Left renal pelvis (tissue), 4 donors: ENCODE measurements at places on chromosomes 3 and 15. TPM values are rescaled to one million over a fixed set of nuclear protein-coding genes. Genes with fewer than 3 reads are reported as not detected.

CACNA1D gene
- 12.2 TPM for polyA plus RNA-seq

IFT80 gene
- polyA plus RNA-seq = 68.8 TPM

DNAH12 gene
- polyA plus RNA-seq = 2.0 TPM

DNA sequence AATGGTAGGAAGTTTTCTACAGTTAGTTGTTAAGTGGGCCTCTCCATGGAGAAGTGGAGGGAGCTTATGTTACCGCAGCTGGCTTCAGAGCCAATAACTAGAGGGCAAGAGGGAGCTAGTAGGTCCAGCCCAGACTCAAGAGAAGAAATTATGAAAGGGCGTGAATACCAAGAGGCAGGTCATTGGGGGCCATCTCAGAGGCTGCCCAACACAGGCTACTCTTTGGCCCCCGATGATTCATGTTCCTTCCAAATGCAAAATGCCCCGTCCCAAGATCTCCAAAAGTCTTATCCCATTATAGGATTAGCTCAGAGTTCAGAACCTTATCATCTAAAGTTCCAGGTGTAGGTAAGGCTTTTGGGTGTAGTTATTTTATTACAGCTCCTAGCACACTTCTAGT is 94.5 kb downstream of the FNDC3B start:
- no peak for DNase-seq

DNA sequence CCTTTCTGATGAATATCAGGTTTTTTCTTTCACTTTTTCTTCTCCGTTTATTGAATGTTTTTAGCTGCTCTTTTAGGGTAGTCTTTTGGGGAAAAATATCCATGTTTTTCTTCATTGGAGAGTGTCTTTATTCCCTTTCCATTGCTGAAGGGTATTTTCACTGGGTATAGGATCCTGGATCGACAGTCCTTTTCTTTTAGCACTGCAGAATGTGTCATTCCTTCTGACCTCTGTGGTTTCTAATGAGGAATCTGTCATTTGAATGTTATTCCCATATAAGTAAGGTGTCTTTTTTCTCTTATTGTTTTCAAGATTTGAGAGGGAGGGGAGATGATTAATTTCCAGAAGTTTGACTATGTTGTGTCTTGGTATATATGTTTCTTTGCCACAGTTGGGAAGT is 96.8 kb downstream of the BBX start:
- no peak for DNase-seq

GRCh38 chr15:90300988-90301706 is 35.7 kb downstream of the NGRN start:
- no peak for DNase-seq

- DNase-seq = no peak
Observed at GRCh38 chr15:66858423-66859207, 156.6 kb downstream of the SMAD6 start.

GRCh38 chr3:33372218-33373081 is 67.8 kb downstream of the UBP1 start:
- peak; percentile 27 for DNase-seq

- DNase-seq = no peak
Observed at GRCh38 chr3:61912158-61912557, 350.8 kb downstream of the PTPRG start.
